ENCODE measurements at places on chromosomes 11 and 22.

DNA sequence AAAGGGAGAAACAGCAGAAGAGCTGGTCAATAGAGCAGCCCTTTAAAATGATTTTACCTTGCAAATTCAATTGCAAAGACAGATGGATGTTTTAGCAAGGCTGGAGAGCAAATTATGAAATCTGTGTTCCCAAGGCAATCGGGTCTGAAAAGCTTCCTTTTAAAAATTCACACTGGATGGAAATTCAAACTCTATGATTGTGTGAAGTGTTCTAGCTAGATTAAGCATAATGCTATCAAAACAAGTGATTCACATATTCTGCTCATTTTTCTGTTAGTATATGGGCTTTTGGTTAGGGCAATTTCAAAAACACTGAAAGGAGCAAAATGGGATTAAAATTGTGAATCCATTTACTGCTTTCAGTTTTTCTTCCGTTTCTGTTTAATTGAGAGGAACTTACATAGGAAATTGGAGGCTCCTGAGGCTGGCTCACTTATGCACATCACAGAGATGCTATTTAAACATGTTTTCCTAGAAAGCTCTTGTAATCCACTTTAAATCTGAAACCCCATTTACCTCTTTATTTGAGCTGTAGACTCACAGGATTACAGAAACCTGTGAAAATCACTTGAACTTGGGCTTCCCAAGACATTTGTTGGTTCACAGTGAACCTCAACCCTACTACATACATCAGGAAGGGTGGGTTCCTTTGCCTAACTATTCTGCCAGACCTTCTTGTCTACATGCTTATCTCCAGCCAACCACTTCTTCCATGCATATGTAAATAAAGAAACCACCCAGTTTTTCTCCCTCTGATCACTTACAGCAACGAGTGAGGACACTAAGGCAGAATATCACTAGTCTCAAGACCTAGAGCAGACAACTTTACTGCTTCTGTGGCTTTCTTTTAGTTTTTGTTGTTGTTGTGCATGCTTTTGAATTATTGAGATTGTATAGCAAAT is 201.9 kb upstream of the PITPNB start:
- no peak for DNase-seq

- no peak for DNase-seq
Measured at GRCh38 chr22:37427711-37428635, 694 bp upstream of the ELFN2 start.

GRCh38 chr11:44101098-44101497 is 5.6 kb downstream of the EXT2 start:
- no peak for DNase-seq

- DNase-seq = no peak
Measured at GRCh38 chr11:30653606-30654005, 67.5 kb upstream of the MPPED2 start.

DNA sequence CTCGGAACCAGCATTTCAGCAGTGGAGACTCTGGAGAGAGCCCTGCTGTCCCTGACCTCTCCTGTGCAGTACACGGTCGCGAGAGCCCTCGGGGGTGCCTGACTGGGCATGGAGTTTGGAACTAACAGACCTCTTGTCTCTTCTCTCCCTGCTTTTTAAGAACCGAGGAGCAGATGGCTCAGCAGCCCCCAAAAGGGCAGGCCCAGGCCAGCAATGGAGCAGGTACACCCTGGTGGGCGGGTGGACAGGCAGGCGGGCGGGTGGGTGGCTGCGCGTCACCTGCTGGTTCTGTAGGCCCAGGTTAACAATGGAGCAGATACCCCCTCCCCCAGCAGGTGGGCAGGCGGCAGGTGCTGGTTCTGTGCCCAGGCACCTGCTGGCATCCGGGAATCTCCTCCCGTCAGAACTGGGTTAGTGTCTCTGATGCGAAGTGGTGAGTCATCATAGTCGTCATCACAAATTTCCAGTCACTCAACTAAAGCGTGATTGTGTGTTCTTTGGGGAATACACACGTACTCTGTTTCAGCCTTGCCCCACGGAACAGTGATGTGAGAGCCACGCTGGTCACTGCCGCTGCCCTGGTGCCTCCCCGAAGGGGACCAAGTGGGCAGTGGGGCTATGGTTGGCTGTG is 41.1 kb downstream of the GRAMD4 start:
- no peak for DNase-seq

DNA sequence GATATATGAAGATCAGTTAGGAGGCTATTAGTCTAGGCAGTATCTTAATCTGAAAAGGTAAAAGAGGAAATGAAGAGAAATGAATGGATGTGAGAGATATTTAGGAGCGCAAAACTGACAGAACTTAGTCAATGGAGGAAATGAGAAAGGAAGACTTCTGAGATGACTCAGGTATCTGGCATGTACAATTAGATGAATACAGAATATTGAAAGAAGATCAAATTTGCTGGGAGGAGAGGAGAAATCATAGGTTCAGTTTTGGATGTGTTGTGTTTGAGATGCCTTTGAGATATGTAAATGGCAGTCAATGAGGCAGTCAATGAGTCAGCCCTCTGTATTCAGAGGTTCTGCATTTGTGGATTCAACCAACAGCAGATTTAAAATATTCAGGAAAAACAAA is 42.9 kb upstream of the GAB2 start:
- DNase-seq = no peak

Data from substantia nigra (tissue), 51 donors.